Kidney tubule cell (primary cell): ENCODE measurements at places on chromosomes 2 and 18.

- no peak for DNase-seq
Measured at GRCh38 chr2:173134703-173135102, 59.1 kb downstream of the MAP3K20 start.

DNA sequence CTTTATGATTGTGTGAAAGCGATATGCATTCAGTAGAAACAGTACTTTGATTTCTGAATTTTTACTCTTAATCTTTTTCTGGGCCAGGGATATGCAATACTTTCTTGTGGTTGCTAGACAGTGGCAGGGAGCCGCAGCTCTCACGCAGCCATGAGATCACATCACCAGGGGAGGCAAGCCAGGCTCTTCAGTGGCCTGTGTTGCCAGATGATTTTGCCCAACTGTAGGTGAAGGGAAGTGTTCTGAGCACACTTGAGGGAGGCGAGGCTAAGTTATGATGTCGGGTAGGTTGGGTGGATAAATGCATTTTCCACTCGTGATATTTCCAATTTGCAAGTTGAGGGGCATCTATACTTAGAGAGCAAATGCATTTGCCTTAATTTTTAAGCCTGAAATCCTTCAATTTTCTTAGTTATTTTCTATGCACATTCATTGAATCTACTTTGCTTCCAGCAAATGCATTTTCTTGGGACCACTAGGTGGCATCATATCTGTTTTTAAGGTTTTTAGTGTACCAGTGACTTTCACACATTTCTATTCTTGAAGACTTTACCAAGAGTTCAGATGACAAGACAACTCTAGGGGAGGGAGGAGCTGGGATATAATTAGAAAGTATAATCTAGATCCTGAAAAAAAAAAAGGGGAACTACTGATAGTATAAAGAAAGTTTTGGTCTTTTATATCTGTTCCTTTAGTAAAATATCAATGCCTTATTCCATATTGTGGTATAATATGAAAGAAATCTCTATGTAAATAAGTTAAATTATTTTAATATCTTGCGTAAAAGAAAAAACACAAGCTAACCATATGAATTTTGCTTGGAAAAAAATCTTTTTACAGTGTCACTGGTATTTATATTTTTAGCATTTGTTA is 643.3 kb downstream of the SOCS6 start:
- DNase-seq: peak; percentile 56

DNA sequence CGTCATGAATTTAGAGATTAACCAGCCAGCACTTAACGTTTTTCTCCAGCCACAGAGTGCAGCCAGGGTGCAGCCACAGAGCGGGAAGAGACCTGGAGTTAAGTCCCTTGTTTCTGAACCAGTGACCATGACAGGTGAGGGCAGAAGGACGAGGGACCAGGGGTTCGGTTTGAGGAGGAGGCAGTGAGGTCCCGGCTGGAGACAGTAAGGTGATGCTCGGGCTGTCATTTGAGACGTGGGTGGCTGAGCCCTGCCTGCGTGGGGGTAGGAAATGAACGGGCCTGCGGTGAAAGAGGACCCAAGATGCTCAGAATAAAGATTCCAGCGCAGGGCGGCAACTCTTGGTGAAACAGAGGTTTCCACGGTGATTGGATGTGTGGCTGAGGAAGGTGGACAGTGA is 205.9 kb downstream of the SNTG2 start:
- DNase-seq: no peak

GRCh38 chr2:205805136-205805535 is 122.8 kb downstream of the NRP2 start:
- peak; percentile 7 for DNase-seq

DNA sequence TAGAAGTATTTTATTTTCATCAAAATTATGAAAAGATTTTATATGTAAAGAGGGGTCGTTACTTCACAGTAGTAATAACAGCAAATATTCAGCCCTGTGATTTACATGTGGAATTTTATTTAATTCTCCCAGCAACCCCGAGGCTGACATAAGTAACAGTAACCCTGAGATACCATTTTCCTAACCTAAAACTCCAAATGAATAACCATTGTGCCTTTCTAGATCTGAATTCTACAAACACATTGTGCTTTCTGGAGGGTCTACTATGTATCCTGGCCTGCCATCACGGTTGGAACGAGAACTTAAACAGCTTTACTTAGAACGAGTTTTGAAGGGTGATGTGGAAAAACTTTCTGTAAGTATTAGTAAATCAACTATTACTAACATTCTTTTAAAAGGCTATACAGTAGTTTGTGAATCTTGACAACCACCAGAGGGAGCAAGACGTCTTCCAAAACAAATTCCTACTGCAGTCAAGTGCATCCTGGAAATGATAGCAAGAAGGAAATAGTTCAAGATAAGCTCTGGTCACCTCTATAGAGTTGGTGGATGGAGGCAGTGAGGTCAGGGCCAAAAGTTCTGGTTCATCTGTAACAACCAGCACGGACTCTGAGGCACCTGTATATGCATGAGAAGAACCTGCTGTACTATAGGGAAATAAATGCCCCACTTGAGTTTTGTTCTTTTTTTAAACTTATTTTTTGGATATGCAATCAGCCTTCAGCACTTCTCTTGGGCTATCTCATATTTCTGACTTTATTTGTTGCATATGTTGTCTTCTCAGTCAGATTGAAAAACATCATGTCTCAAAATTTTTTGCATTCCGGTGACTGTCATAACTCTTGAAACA is 37.4 kb downstream of the ACTR2 start:
- peak; percentile 83 for DNase-seq

GRCh38 chr2:37669446-37669845 is 2.0 kb downstream of the CDC42EP3 start:
- no peak for DNase-seq

- DNase-seq: no peak
Measured at GRCh38 chr2:102060047-102060446, 68.3 kb downstream of the IL1R2 start.

DNA sequence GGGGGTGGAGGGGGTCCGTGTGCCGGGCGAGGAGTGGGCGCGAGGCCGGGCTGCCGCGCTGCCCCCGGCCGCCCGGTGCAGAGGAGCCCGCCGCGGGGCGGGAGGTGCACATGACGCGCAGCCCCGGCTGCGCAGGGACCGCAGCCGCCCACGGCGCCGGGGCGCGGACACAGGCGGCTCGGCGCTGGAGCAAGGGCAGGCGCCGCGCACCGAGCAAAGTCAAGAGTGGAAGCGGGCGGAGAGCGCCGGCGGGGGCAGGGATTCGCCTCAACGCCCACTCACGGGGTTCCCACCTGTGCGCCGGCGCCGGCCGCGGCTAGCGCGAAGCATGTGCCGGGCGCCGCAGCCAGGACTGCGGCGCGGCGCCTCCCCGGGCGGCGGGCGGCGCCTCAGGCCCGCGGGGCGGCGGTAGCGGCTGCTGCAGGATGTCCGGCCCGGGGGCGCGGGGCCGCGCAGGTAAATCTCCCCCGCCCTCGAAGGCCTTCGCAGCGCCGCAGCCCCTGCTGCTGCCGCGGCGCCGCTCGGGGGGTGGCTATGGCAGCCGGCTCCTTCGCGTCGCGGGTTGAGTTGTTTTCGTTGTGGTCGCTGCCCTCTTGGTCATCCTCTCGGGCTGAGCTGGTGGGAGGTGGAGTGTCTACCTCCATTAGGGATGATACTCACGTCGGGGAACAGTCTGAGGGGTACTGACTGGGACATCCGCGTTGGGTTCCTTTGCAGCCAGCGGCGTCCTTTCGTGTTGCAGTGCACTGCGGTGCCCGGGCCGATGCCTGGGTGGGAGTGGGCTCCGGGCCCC is 216.3 kb upstream of the DTNA start:
- peak; percentile 71 for DNase-seq

DNA sequence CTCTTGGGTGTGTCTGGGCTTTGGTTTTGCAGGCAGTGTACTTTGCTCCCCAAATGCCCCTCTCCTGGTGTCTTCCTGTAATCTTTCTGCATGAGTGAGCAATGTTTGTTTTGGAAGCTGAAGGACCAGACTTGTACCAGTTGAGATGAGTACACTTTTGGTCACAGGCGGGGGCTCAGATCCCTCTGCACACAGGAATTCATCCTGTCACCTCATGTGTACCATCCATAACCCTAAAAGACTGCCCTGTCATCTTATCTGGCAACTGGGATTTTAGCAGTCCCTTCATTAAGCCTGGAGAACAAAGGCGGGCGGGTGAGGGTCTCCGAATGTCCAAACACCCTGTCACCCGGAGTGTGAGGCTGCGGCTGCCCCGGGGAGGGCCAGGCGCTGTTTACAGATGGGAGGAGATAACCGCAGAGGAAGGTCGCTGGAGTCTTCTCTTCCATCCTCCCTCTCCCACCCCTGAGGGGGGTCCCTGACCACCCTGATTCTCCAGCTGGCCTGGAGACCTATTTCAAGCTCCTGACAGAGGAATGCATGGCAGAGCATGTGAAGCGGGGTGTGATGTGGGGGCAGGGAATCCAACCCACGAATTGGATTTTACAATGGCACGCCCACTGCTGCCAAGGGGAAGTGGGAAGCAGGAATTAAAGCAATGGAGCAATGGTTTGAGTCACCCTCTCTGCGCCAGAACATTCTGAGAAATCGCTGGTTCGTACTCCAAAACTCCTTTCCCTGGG is 158.2 kb upstream of the MYCN start:
- DNase-seq: peak; percentile 68

GRCh38 chr2:16325976-16326510 is 339.6 kb downstream of the CYRIA start:
- DNase-seq: no peak

DNA sequence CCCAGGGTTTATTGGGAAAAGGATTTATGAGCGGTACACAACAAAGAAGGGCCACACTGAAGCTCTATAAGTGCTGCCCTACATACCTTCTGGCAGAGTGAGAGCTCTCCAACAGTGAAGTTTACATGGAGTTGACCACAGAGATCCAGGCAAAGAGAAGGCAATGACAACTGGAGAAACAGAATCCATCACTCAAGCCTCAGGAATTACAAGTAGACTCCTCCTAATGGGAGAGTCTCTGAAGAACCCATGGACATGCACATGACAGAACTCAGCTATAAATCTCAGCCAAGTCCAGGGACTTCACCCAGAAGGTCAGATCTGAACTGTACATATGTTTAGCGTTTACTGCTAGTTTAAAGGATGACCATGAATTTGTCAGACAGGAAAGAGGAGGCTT is 164.7 kb downstream of the DNAH7 start:
- DNase-seq: no peak

DNA sequence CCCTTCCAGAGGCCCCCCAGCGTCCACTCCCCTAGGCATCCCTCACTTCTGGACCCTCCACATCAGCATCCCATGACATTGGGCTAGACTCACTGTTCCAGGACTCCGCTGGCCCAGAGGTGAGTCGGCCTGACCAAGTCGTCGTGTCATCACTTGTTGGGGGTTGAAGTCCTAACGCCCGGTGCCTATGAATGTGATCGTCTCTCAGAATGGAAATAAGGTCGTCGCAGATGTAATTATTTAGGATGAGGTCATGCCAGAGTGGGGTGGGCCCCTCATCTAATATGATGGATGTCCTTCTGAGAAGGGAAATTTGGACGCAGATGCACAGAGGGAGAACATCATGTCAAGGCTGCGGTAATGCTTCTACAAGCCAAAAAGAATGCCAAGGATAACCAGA is 142.7 kb downstream of the AGAP1 start:
- no peak for DNase-seq

- DNase-seq: peak; percentile 55
Measured at GRCh38 chr2:113895301-113895700, 5.4 kb downstream of the ACTR3 start.

- peak; percentile 39 for DNase-seq
Measured at GRCh38 chr2:231710799-231711676, 2.7 kb downstream of the PTMA start.

- DNase-seq: no peak
Measured at GRCh38 chr2:28357948-28358667, 34.5 kb upstream of the FOSL2 start.

DNA sequence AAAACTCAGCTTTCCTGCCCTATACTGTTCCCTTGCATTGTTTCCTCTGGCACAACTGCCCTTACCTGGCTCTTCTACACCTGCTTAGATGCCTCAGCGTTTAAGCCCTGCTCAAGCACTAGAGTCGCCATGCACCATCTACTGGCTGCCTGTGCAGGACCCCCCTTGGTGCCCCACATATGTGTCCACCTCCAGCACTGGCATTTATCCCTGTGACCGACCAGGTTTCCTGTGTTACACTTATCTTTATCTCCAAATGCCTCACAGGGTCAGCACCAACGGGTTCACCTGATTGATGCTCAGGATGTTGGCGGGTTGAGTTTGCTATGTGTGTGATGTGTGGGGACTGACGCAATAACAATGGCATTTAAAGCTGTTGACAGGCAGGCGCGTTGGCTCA is 177.5 kb downstream of the TMEM18 start:
- no peak for DNase-seq

DNA sequence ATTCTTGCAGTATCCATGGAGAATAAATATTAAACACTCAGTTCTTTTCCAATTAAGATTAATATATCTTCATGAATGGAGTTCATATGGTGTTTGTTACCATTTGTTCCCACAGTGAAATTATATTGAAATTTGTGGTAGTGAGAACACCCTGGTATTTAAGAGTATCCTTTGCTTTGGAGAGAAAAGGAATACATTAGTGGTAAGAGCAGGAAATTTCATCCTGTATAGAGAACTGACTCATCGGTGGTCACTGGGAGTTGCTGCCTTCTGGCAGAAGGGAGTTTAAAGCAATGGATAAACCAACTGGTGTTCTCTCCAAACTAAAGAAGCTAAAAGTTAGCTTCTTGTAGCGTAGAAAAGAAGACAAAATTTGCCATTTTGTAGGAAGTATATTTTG is 107.3 kb downstream of the MYO1B start:
- DNase-seq: peak; percentile 70

GRCh38 chr2:74739129-74739528 is 85.1 kb downstream of the SEMA4F start:
- DNase-seq: no peak
